Liver (tissue), 10 donors: ENCODE measurements at places on chromosomes 13 and 19.

DNA sequence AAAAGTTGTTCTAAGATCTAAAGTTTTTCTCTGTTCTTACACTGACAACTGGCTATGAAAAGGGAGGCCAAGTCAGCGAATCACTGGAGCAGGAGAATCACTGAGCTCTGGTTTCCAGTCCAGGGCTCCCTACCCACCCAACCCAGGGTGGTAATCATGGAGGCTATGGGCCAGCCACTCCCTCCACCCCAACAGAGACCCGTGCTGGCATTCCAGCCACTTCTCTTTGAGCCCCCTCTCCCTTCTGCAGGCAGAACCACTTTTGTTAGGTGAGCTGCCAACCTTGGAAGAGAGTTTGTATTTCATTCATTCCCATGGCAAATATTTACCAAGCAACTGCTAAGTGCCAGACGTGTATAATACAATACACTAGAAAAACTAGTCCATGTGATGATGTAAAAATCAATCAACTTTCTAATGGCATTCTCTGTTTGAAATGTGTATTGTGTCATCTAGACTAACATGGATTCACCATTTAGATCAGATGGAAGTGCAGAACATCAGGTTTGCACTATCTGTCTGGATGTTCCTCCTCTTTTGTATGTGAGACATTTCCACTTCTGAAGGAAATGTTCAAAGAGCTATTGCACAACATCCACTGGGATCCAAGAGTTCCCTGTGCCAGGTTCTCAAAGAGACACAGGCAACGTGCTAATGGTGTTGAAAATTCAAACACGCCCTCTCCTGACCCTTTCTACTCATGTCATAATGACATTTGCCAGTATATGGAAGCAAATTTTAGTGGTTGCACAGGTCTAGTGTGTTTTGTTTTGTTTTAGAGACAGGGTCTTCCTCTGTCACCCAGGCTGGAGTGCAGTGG lies 5.3 kb downstream of the MLNR start:
- no peak for DNase-seq

DNA sequence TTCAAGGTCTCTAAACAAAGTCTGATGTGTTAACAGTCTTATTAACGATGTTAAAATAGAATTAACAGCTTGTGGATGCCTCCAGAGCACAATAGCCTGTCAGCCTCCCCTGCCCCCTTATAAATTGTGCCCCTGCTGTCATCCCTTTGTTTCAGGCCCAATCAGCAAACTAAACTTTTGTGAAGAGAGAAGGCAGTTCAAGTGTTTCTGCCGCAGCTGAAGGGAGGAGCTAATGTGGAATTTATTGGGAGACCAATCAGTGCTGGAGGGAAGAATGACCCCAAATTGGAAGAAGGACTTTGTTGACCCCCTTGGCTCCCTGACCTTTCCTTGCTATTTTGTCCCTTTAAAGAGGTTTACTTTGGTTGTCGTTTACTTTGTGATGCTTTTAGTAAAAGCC lies 160.5 kb downstream of the TM9SF2 start:
- DNase-seq, result no peak

DNA sequence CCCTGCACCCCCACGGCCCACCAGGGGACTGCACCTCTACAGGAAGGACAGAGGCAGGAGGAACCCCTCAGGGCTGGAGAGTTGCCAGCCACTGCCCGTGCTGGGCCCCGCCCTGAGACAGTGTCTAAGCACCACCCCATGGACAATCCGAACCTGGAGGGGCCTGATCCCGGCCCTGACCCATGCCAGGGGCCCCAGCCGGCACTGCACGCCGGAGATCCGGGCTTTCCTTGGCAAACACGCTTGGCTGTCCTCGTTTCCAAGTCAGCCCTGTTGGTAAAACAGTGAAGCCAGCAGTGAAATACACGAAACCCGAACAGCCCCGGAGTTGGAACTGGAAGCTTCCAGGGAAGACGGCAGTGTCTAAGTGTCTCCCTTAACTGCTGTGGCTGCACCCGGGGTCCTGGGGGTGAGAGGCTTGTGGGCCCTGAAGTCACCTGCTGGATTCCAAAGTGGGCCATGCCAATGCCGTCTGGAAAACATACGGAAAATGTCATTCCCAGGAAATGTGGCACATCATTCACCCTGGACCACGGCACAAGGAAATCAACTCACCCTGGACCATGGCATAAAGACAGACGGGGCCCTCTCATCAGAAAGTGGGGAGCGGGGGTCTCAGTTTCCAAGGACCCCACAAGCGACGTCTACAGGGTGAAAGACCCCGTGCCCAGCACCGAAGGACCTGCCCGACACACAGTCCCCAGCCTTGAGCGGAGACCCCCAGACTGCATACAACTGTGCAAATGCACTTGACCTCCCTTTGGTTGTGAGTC lies 30.9 kb downstream of the RASA3 start:
- no peak for DNase-seq

DNA sequence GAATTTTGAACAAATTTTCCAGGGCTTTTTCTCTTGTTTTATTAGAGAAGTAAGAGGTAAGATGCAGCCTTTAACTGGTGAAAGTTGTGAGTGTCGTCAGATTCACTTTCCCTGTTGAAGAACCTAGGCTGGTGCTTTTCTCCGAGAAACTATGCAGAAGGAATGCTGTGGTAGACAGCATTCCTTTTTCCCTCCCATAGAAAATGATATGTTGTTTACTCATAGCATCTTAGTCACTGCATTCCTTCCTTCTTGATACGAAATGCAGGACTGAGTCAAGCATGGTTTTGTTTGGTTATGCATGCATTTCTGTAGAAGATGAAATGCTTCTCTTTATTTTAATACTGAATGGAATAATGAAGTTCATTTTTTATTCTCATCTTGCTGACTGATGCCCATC lies 3.4 kb downstream of the ITGBL1 start:
- DNase-seq, result no peak

DNA sequence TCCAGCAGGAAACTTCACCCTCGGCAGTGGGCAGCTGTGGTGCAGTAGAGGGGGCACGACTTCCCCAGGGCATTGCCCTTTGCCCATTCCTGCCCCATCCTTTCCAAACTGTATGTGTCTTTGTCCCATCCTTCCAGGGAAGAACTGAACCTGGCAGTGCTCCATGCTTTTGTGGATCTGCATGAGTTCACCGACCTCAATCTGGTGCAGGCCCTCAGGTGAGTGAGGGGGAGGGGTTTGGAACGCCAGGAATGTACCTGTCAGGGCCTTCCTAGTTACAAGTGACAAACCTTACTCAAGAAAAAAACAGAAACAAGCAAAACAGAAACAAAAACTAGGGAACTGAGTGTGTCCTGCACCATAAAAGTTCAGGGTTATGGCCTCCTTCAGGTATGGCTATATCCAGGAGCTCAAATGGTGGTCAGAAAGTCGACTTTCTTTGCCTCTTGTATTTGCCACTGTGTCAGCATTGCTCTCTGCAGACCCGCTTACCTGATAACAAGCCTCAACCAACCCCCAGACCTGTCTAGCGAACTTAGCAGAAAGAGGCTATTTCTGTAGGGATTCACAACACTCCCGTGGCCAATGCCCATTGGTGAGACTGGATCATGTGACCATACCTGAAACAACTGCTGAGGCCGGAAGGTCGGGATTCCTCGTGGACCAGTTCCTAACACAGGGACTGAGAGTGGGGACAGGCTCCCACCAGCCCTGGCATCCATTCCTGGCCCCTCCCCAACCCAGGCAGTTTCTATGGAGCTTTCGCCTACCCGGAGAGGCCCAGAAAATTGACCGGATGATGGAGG lies 4.2 kb downstream of the CYTH2 start:
- no peak for DNase-seq

GRCh38 chr13:114235697-114236096 lies 1.0 kb downstream of the CDC16 start:
- no peak for DNase-seq

GRCh38 chr13:20272588-20273171 lies 40.6 kb upstream of the GJB6 start:
- no peak for DNase-seq

GRCh38 chr19:38990949-38991697 lies 15.6 kb upstream of the FBXO17 start:
- no peak for DNase-seq

DNA sequence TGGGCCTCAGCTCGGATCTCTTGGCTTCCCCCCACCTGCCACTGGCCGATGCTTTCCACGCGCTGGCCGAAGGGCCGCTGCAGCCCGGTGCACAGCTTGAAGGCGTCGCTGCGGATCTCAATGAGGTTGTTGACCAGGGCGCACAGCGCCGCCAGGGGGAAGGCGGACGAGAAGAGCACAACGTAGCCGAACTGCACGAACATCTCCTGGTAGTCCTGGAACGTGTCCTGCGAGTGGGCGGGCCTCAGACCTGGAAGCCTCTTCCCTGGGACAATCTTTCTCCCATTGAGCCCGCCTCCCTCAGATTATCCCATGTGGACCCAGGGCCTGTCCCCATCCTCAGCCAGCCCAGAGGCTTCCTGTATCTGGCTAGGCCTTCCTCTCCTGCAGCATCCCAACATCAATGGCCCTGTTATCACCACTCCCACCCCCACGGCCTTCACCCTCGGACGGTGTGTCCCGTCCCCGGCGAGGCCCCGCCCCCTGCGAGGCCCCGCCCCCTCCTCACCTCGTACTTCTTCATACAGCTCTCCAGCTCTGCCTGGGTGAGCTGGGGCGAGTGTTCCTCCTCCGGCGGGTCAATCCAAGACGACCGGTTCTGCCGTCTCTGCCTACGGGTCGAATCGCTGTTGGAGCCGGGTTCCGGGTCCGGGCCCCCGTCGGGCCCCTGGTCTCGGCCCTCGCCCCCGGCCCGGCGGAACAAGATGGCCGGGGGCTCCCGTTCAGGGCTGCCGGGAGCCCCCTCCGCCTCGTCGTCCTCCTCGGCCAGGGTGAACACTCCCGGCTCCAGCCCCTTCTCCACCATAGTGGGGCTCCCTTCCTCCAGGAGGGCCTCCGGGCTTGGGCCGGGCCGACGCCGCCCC lies 6.8 kb downstream of the ANO8 start:
- no peak for DNase-seq

GRCh38 chr13:92804926-92805325 lies 421.7 kb upstream of the GPC6 start:
- DNase-seq, result no peak

DNA sequence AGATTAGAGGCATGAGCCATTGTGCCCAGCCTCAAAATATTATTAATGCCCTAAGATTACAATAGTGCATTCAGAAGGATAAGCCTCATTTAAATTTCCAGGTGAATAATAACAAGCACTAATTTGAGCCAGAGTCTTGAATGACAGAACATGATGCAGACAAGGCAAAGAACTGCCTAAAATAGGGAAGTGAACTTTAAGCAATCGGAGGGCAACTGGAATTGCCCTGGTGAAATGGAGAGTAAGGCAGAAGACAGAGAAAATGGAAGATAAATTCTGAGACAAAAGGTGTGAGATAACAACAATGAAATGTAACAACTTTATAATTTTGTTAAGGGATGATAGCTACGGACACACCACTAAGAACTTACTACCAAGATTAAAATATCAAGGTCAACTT lies 199.9 kb downstream of the DIAPH3 start:
- DNase-seq, result no peak

DNA sequence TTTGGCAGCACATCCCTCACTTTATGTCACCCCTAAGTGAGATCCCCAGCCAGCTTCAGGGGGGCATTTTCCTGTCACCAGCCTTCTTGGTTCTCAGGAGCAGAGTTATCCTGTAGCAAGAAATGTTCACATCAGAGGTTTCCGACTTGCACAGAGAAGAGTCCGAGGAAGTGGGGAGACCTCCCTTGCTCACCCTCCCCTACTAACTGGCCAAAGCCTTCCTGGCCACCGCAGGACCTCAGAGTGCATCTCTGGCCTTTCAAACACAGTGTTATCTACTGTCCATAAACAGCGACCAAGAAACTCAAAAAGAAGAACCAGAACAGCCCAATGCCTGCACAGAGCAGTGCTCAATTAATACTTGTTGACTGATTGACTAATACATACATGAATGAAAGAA lies 134.4 kb downstream of the USP12 start:
- no peak for DNase-seq

DNA sequence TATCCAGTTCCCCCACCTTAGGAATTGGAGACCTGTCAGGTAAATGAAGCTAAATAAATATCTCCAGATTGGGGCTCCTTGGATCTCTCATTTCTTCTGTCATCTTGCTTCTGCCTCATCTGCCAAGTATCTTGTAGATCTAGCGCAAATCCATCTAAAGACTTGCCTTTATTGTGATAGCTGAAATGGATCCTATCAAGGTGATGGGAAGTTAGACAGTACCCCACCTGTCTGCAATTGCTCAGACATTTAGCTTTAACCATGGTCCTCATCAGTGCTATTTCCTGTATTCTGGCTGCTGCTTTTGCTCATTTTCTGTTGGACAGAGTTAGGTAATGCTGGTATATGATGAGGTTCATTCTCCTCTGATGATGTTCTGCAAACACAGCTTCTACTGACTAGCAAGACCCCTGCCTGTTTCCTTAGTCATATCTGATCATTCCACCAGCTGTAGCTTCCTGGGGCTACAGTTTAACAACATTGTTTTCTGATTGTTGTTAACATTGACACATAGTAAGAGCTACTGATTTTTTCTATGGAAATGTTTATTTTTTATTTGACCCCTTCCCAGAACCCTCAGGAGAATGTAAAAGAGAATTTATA lies 340.0 kb downstream of the DCT start:
- no peak for DNase-seq

- no peak for DNase-seq
Observed at GRCh38 chr13:28012896-28013295, 24.4 kb upstream of the URAD start.

- no peak for DNase-seq
Observed at GRCh38 chr19:13670846-13671245, 93.5 kb upstream of the MRI1 start.

DNA sequence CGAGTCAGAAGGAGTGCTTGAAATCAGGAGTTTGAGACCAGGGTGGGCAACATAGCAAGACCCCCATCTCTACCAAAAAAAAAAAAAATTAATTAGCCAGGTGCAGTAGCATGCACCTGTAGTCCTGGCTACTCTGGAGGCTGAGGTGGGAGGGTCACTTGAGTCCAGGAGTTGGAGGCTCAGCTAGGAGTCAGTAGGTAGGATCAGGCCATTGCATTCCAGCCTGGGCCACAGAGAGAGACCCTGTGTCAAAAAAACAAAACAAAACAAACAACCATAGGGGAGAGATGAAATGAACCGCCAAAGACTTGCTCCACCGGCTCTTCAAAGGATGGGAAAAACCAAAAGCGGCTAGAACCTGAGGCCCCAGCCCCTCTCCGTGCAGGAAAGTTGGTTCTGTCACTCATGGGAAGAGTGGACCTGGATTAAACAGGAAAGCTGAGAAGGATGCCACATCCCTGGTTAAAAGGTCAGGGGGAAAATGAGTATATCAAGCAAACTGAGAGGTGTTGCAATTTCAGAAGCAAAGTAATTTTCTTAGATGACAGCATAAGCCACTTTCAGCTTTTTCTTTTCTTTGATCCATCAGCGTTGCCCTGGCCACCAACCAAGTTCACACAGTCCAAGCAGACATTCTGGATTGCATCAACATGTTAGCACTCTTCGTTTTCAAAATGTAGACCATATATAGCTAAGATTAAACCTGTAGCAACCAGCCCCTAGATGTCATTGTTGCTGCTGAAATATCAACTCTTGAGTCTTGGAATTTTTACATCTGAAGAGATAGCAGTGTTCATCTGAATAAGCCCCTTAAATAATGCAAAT lies 8.9 kb upstream of the ZNF507 start:
- DNase-seq, result no peak
